CD4-positive, alpha-beta T cell treated with Interleukin-17A for 1 hour (primary cell): ENCODE measurements at places on chromosomes 16 and 17.
A peak's percentile ranks its signal among the peaks of the same experiment; 100 is the strongest.

- no peak for DNase-seq
Observed at GRCh38 chr17:9498490-9498889, 77.1 kb downstream of the STX8 start.

- DNase-seq, result no peak
Observed at GRCh38 chr16:28596115-28596630, 677 bp downstream of the SULT1A2 start.

- no peak for DNase-seq
Observed at GRCh38 chr16:87642491-87642890, 40.2 kb downstream of the JPH3 start.

DNA sequence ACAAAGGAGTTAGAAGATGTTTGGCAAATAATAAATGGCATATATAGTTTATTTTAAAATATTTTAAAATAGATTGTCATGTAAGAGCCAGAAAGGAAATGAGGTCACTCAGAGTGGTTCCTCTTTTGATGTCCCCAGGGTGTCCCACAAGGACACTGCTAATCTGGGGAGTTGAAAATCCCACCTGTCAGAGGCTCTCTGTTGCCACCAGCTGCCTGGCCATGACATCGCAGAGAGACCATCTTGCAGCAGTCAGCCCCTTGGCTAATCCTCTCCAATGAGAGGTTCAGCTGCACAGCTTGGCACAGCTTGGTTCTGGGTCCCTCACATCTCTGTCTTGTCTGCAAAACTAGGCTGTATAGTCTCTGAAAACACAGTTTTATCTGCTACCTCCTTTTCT lies 11.0 kb upstream of the RBFOX1 start:
- DNase-seq, result no peak

- no peak for DNase-seq
Observed at GRCh38 chr16:80607204-80607603, 66.4 kb downstream of the DYNLRB2 start.

- DNase-seq, result no peak
Observed at GRCh38 chr17:81115749-81116464, 49.4 kb upstream of the PVALEF start.

DNA sequence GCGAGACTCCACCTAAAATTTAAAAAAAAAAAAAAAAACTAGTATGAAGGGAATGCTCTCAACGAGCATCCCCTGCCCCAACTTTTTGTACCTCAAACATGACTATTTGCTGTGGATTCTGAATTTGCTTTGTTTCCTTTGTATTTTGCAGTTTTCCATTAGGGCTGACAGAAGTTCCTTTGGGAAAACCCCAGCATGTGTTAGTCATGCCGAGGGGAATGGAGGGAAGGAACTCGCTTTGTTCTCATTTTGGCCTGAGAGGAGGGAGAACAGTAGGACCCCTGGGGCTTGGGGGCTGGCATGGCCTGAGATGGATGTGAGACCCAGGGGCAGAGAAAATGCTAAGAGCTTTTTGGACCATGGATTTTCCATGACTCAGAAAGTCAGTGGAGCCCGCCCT lies 20.5 kb downstream of the KRT9 start:
- DNase-seq, result no peak

GRCh38 chr17:76189741-76190140 lies 48.7 kb upstream of the FOXJ1 start:
- no peak for DNase-seq

DNA sequence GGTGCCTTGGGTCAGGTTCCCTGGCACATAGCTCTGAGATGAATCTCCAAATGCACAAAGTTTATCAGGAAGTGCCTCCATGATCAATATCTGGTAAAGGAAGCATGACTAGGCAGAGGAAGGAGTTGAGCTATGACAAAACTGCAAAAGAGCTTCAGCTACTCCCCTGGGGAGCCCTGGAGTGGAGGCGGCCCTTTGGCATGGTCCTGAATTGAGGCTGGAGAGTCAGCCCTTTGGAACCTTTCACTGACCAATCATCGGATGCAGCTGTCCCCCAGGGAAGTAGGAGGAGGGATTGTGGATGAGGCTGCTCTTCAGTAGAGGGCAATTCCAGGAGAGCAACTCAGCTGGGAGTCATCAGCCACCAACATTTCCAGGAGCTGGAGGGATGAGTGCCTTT lies 46.1 kb upstream of the NLRP1 start:
- no peak for DNase-seq

- peak; percentile 18 for DNase-seq
Observed at GRCh38 chr17:3712811-3713463, 10.8 kb upstream of the HASPIN start.

DNA sequence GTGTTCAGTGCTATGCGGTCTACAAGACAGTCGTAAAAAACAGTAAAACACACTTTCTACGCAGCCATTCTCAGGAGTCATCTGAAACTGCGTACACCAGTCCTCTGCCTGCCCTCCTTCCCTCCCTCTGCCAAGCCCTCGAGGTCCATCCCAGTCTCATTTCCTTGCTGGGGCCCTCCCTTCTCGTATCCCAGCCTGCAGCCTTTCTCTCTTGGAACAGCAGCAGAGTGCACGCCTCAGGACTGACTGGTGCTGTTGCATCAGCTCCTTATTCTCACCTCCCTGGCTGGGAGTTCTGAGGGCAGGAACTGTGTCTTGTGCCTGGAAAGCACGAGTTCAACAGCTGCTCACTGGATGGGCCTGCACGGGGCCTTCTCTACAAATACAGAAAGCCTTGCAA lies 12.5 kb downstream of the FAHD1 start:
- DNase-seq, result no peak

- no peak for DNase-seq
Observed at GRCh38 chr17:66270106-66270505, 32.3 kb upstream of the PRKCA start.

DNA sequence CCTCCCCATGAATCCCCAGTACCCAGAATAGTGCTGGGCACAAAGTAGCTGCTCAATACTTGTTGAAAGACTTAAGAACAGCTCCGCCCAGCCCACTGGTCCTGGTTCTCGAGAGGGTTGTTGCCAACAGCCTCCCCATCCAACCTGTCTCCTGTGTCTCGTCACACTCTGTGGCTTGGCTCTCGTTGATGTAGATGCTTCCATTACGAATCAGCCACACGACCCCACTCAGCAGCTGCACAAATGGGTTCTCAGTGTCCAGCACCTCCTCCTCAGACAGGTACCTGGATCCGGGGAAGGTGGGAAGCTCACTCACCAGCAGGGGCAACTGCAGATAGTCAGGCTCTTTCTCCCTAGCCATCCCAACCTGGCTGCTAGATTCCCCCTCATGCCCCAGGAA lies 2.1 kb downstream of the NAGPA start:
- no peak for DNase-seq

DNA sequence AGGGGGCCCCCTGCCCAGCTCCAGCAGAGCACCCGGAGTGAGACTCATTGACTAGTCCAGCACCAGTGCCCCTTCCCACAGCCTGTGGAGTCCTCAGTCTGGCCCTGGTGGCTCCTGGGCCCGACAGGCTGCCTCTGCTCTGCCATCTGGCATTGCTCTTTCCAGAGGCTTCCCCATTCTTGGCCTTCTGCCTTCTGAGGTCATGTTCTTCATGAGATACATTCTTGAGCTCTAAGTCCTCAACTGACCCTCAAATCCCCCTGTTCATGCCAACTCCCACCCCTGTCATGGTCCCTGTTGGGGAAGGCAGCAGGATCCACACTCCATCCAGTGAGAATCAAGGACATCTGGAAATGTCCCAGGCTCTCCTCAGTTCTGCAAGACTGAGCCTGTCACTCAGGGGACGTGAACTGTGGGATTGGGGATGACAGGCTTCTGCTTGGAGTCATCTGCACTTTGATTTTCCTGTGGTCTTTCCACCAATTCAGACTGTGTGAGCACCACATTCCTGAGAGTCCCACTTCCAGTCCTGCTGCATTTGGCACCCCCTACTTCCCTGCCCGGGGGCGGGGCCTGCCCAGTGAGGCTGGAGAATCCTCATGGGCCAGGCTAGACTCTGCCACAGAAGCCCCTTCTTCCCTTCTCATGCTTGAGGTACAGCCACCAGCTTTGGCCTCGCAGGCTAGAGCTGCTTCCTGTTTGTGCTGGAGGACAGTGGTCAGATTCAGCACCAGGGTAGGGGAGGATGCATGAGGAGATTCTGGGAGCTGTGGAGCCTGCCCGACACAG lies 2.7 kb downstream of the TRPV2 start:
- DNase-seq, result no peak

GRCh38 chr17:82668631-82669099 lies 20.4 kb upstream of the WDR45B start:
- DNase-seq, result peak; percentile 32
